HFFc6 (cell line): ENCODE measurements at places on chromosomes 4 and X.

DNA sequence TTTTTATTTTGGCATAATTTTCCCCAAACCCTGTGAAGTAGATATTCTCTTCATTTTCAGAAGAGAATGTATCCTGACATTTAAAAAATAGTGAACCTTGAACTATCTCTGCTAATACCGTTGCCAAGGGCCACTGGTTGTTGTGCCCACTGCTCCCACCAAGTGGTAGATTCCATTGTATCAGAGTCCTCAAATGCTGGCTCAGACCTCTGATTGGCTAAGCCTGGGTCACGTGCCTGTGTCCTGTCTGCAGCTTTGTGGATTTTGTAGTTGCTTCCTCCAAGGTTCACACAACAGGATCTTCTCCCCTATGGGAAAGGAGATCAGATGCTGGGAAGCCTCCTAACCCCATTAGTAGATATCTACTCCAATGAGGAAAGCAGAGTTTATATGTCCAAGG lies 104.8 kb upstream of the CASK start:
- no peak for DNase-seq

- no peak for DNase-seq
Observed at GRCh38 chr4:120664851-120665250, 257.7 kb downstream of the PRDM5 start.

GRCh38 chrX:11724122-11725017 lies 33.7 kb upstream of the MSL3 start:
- DNase-seq, result peak; percentile 1

GRCh38 chrX:40975951-40976350 lies 109.3 kb upstream of the USP9X start:
- no peak for DNase-seq

DNA sequence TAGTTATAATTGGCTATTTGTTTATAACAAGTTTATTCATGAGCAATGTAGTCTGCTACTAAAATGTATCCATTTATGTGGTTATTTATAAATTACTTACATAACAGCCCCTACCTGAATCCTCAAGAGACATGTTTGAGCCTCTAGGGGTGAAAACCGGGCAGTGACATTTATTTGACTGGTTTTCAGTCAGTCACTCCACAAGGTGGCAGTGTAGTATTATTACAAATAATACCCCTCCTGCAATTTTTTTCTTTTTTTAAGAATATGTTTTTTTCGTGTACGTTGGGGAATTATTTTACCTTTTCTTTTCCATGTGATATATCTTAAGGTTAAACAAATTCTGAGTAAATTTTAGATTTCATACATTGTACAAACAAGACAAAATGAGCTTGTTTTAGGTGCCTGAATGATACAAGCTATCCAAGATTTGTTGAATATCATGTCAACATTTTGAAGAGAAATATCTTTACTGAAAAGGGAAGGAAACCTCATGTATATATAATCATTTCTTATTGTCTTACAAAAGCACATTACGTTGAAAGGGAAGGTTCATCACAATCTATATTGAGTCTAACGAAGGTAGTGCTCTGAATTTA lies 598.7 kb upstream of the TECRL start:
- peak; percentile 1 for DNase-seq
